ENCODE measurements at places on chromosomes 2 and 18. TPM values are rescaled to one million over a fixed set of nuclear protein-coding genes. Genes with fewer than 3 reads are reported as not detected.

DNA sequence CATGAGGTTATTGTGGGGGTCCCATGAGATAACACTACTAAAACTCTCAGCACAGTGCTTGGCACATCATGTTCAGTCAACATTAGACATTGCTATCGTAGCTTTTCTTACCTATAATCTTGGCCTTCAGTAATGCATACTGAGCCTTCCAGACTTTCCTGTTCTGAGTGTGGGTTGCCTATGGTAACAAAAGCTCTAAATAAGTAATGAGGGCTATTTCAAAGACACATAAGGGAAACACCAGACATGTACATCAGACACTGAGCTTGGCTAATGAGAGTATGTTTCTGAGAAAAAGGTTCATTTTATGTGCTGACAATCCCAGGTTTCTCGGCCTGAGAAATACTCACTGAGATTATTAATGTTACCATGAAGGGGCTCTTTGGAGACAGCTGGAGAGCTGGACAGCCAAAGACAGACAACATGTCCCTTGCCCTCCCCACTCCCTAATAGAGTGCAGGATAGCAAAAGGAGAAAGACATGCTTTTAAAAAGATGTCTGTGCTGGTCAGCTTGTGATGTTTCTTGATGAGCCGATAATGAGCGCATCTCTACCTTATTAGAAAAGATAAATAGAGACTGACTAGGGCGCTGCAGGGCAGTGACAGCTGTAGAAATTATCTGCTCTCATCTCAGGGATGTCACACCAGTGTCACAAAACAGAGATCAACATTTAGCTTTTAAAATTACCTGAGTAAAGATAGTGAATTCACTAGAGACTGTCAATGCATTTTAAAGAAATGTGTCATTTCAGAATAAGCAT, 25.4 kb downstream of the POLE4 start:
- H3K4me3 ChIP-seq: no peak overlapping the region
- H3K36me3 ChIP-seq: no peaks in the 10 kb centered on the region
- no peak overlapping the region for H3K27ac ChIP-seq
- H3K4me1 ChIP-seq: no peaks in the 10 kb centered on the region
- DNase-seq: no peak

DNA sequence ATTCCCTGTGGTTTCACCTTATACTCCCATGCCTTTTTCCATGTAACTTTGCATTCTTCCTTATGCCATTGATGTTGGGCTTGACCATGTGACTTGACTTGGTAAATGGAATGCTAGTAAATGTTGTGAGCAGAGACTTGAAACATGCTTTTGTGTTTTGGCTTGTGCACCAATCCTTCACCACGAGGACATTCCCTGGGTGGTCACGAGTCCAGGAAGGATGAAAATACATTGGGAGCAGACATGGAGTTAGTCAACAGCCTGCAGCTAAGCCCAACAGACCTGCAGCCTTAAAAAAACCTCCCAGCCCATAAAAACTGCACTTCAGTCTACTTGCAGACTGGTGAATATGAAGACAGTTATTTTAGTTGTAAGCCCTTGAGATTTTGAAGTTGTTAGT, 116.5 kb upstream of the SPATS2L start:
- no peak overlapping the region for H3K27ac ChIP-seq
- H3K36me3 ChIP-seq: no peaks in the 10 kb centered on the region
- H3K27me3 ChIP-seq: no peaks in the 10 kb centered on the region
- H3K4me1 ChIP-seq: no peaks in the 10 kb centered on the region
- H3K4me3 ChIP-seq: no peak overlapping the region

DNA sequence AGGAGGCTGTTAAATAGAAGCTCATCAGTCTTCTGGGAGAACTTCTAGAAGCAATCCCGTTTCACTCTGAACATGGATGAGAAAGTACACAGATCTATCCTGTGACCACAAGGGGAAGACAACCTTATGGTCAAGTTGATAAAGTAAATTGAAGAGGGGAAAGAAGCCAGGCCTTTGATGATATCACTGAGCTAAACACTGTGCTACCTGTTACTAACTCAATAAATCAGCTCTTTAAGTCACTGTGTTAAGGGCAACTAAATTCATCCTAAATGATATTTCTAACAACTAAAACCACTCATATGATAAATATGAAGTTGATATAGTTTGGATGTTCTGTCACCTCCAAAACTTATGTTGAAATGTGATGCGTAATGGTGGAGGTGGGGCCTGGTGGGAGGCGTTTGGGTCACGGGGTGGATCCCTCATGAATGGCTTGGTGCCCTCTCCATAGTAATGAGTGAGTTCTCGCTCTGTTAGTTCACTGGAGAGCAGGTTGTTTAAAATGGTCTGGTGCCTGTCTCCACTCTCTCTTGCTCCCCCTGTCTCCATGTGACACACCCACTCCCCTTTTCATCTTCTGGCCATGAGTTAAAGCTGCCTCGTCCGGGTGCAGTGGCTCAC, 23.6 kb downstream of the OLA1 start:
- no peaks in the 10 kb centered on the region for H3K27me3 ChIP-seq
- no peak for DNase-seq
- H3K4me3 ChIP-seq: no peak overlapping the region
- peaks cover 5% of the 10 kb centered on the region for H3K36me3 ChIP-seq
- no peak overlapping the region for H3K27ac ChIP-seq

- H3K36me3 ChIP-seq: no peaks in the 10 kb centered on the region
- H3K27me3 ChIP-seq: no peaks in the 10 kb centered on the region
- H3K4me1 ChIP-seq: no peaks in the 10 kb centered on the region
- DNase-seq: no peak
- H3K4me3 ChIP-seq: no peak overlapping the region
- H3K27ac ChIP-seq: no peak overlapping the region
These were observed 7.9 kb downstream of the GREB1 start for GRCh38 chr2:11541693-11542274.

- H3K36me3 ChIP-seq: peaks cover 29% of the 10 kb centered on the region
- H3K27ac ChIP-seq: peak overlapping the region; percentile 99
- H3K4me1 ChIP-seq: peaks cover 50% of the 10 kb centered on the region
These were observed 4.5 kb downstream of the ZFP36L2 start for GRCh38 chr2:43221763-43222474.

GRCh38 chr2:97741686-97742085, 28.3 kb downstream of the ZAP70 start:
- no peaks in the 10 kb centered on the region for H3K4me1 ChIP-seq
- no peaks in the 10 kb centered on the region for H3K27me3 ChIP-seq
- DNase-seq: no peak

DNA sequence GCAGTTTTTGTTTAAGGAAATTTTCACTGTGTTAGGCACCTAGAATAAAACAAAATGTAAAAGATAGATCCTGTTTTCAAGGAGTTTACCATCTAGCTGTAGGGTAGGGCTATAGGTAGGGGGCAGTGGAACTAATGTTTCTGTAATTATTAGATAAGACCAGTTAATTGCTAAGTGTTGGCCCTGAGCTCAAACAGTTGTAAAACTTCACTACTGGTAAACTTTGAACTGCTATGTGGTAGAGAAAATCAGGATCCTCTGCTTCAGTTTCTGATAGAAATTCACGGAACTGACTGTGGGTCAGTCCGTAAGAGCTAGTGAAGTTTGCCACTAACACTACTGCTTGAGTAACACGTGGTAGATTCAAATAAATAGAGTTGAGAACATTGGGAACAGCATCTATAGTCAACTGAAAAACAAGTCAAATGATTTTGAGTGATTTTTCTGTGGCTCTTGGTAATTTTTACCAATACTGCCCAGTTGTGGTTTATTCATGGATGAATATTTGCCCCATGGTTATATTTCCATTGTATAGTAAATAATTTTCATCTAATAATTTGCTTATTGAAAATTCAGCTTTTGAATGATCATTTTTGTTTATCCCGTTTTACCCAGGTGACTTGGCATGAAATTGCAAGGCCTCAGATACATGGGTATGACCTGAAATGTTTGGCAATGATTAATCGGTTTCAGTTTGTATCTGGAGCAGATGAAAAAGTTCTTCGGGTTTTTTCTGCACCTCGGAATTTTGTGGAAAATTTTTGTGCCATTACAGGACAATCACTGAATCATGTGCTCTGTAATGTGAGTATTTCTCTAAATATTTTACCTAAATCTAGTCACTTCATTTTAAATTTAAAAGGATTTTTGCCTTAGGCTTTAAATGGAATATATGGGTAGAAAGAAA, 26.4 kb downstream of the ELP2 start:
- H3K4me3 ChIP-seq: no peak overlapping the region
- peaks cover 21% of the 10 kb centered on the region for H3K36me3 ChIP-seq
- no peaks in the 10 kb centered on the region for H3K27me3 ChIP-seq
- DNase-seq: no peak
- H3K4me1 ChIP-seq: no peaks in the 10 kb centered on the region
- H3K27ac ChIP-seq: no peak overlapping the region

SERPINB10 gene
- total RNA-seq: not detected

NETO1 gene
- 1.2 TPM for total RNA-seq
